ENCODE measurements at places on chromosomes 3 and 15. TPM values are rescaled to one million over a fixed set of nuclear protein-coding genes. Genes with fewer than 3 reads are reported as not detected.

The CPLX3 gene
- not detected for total RNA-seq

The OR4F6 gene
- not detected for total RNA-seq

DNA sequence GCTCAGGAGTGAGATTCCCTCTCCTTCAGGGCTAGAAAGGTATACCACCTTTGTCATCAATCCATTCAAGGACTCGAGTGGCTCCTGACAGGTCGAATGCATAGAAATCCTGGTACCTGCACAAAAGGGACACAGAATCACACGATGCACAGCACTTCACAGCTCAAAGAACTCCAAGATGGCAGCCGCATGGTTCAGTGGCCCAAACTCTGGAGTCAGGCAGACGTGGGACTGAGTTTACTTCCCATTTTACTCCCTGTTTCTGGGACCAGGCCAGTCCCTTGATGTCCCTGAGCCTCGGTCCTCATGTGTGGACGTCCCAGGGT lies 536 bp downstream of the WDR73 start:
- DNase-seq: no peak

- DNase-seq: no peak
These were observed 23.3 kb downstream of the SLC6A6 start for GRCh38 chr3:14425581-14426304.

DNA sequence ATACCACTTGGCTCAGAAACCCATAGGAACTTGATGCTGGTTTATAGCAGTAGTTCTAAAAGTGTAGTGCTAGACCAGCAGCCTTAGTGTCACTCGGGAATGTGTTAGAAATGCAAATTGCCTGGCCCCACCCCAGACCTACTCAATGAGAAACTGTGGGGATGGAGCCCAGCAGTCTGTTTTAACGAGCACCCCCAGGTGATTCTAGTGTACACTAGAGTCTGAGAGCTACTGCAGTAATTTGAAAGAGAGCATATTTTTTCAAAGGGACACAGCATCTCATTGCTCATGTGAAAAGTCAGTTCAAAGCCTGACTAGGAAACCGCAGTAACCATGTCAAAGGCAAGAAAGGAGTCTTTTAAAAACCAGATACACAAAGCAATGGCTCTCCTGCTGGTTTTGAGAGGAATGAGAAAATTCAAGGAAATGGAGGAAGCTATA lies 313.4 kb downstream of the SQOR start:
- DNase-seq: no peak

DNA sequence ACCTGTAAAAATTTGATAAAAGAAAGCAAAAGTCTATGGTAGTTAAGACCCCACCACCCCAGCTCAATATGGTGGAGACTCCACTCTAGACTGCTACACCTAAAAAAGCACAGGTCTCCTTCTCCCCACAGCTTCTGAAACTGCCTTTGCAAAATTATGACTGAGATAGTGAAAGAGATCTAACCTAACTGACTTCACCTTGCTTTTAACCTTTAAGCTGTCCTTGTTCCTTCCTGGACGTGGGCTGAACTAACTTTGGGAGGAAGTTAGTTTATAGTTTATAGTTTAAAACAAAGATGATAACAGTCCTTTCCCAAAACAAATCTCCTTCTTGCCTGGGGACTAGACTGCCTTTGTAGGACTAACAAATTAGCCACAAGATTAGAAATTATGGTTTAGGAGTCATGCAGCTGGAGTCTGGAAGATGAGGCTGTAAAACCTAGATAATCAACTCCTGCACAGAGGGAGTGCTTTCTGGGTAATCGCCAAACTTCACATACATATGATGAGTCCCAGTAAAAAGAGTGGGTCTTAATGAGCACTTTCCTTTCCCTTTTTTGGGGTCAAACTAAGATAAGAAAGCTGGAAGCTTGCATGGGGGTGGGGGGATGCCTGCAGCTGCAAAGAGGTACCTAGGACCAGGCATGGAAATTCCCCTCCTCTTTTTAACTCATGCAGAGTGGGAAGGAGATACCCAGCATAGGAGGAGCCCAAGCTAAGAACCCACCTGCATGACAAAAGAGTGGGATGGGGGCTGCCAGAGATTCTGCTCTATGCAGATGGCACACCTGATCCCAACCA lies 17.5 kb downstream of the CCR8 start:
- no peak for DNase-seq

Data from activated T-cell treated with anti-CD3 and anti-CD28 coated beads, Interleukin-2, amount 50 U/mL, for 4 hours (primary cell).